ENCODE measurements at places on chromosomes 11 and 22. TPM values are rescaled to one million over a fixed set of nuclear protein-coding genes. Genes with fewer than 3 reads are reported as not detected.

DNA sequence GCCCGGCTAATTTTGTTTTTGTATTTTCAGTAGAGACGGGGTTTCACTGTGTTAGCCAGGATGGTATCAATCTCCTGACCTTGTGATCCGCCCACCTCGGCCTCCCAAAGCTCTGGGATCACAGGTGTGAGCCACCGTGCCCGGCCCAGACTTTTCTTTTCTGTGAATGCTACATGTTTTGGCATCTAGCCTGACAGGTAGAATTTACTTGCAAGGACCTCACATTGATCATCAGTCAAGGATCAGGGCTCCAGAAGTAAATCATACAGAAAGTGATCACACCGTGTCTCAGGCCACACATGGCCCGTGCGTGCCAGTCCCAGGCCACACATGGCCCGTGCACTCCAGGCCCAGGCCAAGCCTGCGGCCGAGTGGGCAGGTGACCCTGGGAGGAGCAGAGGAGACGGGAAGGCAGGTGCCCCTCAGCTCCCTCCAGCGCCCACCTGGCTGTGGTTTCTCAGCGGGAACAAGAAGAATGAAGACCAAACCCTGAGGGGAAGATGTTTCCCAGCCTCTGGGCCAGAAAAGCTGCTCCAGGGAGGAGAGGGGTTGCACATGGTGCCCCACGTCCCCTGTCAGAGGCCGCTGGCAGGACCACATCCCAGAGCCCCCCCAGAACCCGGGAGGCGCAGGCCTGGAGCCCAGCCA, 76.2 kb downstream of the BRD1 start:
- no peak overlapping the region for H3K4me3 ChIP-seq
- no peaks in the 10 kb centered on the region for H3K36me3 ChIP-seq
- H3K27ac ChIP-seq = no peak overlapping the region
- no peaks in the 10 kb centered on the region for H3K27me3 ChIP-seq

DNA sequence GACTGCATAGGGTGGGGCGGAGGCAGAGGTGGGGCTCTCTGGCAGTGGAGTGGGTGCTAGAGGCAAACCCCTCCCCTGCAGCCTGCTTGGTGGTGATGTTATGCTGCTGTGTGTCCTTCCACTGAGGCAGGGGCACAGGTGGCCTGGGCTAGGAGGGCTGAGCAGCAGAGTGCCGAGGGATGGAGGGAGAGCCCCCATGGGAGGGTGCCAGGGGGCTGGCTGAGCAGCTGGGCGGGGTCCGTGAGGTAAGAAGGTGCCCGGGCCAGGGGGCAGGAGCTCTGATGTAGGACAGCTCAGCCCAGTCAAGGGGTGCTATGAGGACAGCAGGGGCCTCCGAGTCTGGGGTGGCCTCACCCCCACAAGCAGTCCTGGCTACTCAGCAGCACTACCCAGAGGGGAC, 4.2 kb downstream of the CLDN5 start:
- peaks cover 18% of the 10 kb centered on the region for H3K4me1 ChIP-seq
- no peaks in the 10 kb centered on the region for H3K27me3 ChIP-seq
- H3K27ac ChIP-seq = no peak overlapping the region

GRCh38 chr11:76179147-76179546, 27.2 kb downstream of the WNT11 start:
- H3K4me3 ChIP-seq = no peak overlapping the region
- no peaks in the 10 kb centered on the region for H3K36me3 ChIP-seq
- H3K27ac ChIP-seq = no peak overlapping the region
- no peaks in the 10 kb centered on the region for H3K4me1 ChIP-seq
- DNase-seq = no peak
- no peaks in the 10 kb centered on the region for H3K27me3 ChIP-seq

GRCh38 chr11:133595998-133596590, 63.8 kb upstream of the OPCML start:
- H3K27me3 ChIP-seq = no peaks in the 10 kb centered on the region
- no peaks in the 10 kb centered on the region for H3K36me3 ChIP-seq
- no peaks in the 10 kb centered on the region for H3K4me1 ChIP-seq
- no peak overlapping the region for H3K27ac ChIP-seq
- DNase-seq = no peak
- H3K4me3 ChIP-seq = no peak overlapping the region

GRCh38 chr11:28903716-28904115, 795.5 kb downstream of the METTL15 start:
- H3K27ac ChIP-seq = no peak overlapping the region
- no peak for DNase-seq

DNA sequence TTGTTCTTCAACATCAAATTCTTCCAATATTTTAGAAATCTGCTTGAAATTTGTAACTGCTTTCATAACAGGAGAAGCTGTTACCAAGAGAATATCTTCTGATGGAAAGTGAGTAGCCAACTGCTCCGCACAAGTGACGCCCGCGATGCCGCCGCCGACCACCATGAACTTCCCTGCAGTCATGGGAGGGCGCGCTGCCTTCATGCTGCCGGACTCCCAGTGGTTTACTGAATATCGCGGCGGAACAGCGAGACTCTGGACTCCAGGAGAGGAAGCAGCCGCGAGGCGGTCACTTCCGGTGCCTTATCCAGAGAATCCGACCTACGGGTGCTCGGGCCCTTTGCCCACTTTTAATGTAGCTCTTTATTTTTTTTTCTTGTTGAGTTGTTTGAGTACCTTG, 190.6 kb downstream of the GUCY1A2 start:
- DNase-seq = no peak
- H3K36me3 ChIP-seq = no peaks in the 10 kb centered on the region
- no peak overlapping the region for H3K4me3 ChIP-seq
- no peaks in the 10 kb centered on the region for H3K4me1 ChIP-seq

GRCh38 chr22:17120281-17120680, 879 bp downstream of the TMEM121B start:
- no peaks in the 10 kb centered on the region for H3K36me3 ChIP-seq
- H3K4me3 ChIP-seq = no peak overlapping the region
- H3K4me1 ChIP-seq = peaks cover 54% of the 10 kb centered on the region
- DNase-seq = peak; percentile 47
- peaks cover 8% of the 10 kb centered on the region for H3K27me3 ChIP-seq

GRCh38 chr22:28812516-28812915, 12.1 kb upstream of the XBP1 start:
- H3K36me3 ChIP-seq = peaks cover 3% of the 10 kb centered on the region
- no peak for DNase-seq
- no peak overlapping the region for H3K4me3 ChIP-seq
- peak overlapping the region; percentile 64 for H3K27ac ChIP-seq
- H3K27me3 ChIP-seq = no peaks in the 10 kb centered on the region
- peaks cover 32% of the 10 kb centered on the region for H3K4me1 ChIP-seq

DNA sequence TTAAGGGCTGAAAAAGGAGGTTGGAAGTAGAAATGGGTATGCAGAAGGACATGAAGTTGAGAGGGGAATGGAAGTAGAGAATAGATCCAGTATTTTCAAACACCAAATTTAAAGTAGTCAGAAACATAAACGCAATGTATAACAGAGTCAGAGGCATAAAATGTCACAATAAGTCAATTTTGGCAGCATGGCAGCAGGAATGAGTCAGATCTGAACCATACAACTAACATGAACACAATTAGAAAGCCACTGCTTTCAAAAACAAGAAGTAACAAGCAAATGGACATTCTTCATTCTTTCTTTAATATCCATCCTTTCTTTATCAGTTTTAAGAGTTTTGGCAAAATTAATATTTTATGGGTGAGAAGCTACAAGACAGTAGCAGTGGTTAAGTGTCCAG, 2.5 kb downstream of the CHORDC1 start:
- peaks cover 9% of the 10 kb centered on the region for H3K36me3 ChIP-seq
- H3K4me3 ChIP-seq = peak overlapping the region; percentile 99
- H3K27ac ChIP-seq = no peak overlapping the region
- peaks cover 58% of the 10 kb centered on the region for H3K4me1 ChIP-seq

Gene IL10RA
- polyA plus RNA-seq = 666 TPM

- peaks cover 65% of the 10 kb centered on the region for H3K4me1 ChIP-seq
- peak overlapping the region; percentile 87 for H3K4me3 ChIP-seq
- no peaks in the 10 kb centered on the region for H3K27me3 ChIP-seq
These were observed 4.7 kb upstream of the NEAT1 start for GRCh38 chr11:65417702-65418430.

Gene ELFN2
- polyA plus RNA-seq = not detected

GRCh38 chr11:131677828-131678470, 307.5 kb downstream of the NTM start:
- H3K27ac ChIP-seq = no peak overlapping the region
- no peaks in the 10 kb centered on the region for H3K27me3 ChIP-seq
- no peaks in the 10 kb centered on the region for H3K36me3 ChIP-seq

Gene UPK2
- polyA plus RNA-seq = 0.21 TPM

Gene SMC1B
- polyA plus RNA-seq = not detected

GRCh38 chr11:121248496-121248895, 44.1 kb upstream of the SC5D start:
- H3K4me1 ChIP-seq = no peaks in the 10 kb centered on the region
- no peaks in the 10 kb centered on the region for H3K36me3 ChIP-seq
- peaks cover 7% of the 10 kb centered on the region for H3K27me3 ChIP-seq
- no peak overlapping the region for H3K27ac ChIP-seq
- no peak for DNase-seq

DNA sequence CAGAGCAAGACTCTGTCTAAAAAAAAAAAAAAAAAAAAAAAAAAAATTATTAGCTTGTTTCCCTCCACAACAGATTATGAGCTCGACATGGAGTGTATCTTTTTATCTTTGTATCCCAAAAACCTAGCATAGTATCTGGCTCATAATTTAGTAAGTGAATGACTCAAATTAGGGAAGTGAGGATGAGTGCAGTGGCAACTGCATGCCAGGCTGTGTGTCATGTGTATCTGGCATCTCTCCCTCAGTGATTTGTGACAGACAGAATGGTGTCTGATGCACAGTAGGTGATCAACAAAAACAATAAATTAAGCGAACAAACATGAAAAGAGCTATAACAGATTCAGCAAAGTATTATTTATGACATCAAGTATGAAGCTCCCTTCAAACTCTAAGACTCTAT, 7.2 kb downstream of the STK33 start:
- H3K27me3 ChIP-seq = peaks cover 11% of the 10 kb centered on the region
- H3K27ac ChIP-seq = no peak overlapping the region
- no peak for DNase-seq
- H3K36me3 ChIP-seq = no peaks in the 10 kb centered on the region
- H3K4me3 ChIP-seq = no peak overlapping the region

- no peaks in the 10 kb centered on the region for H3K27me3 ChIP-seq
- H3K27ac ChIP-seq = peak overlapping the region; percentile 96
- no peak for DNase-seq
- no peak overlapping the region for H3K4me3 ChIP-seq
- peaks cover 16% of the 10 kb centered on the region for H3K4me1 ChIP-seq
These were observed 1.4 kb downstream of the ZFPL1 start for GRCh38 chr11:65085446-65085845.

GRCh38 chr11:100910808-100911207, 218.8 kb downstream of the PGR start:
- no peaks in the 10 kb centered on the region for H3K27me3 ChIP-seq
- no peaks in the 10 kb centered on the region for H3K4me1 ChIP-seq
- no peaks in the 10 kb centered on the region for H3K36me3 ChIP-seq
- no peak for DNase-seq
- no peak overlapping the region for H3K4me3 ChIP-seq

Gene PIH1D2
- polyA plus RNA-seq = not detected

DNA sequence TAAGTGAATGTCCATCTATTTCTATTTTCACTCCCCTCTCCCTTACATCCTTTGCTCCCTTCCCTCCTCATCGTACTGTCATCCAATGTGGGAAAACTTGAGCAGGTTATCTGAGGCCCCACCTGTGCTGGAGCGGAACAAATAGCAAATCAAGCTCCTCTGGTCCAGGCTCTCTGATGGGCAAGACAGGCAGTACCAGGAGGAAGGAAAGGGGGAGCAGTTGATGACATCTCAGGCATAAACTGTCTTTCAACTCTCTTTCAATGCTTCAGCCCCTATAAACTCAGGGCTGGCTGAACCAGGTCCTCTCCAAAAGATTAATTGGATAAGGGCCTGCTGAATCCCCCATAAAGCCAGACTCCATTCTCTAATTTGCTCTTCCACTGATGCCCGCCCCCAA, 1.5 kb upstream of the CCKBR start:
- H3K36me3 ChIP-seq = no peaks in the 10 kb centered on the region
- no peak overlapping the region for H3K4me3 ChIP-seq
- peaks cover 59% of the 10 kb centered on the region for H3K27me3 ChIP-seq
- H3K27ac ChIP-seq = no peak overlapping the region
- no peak for DNase-seq

Gene SLC15A3
- not detected for polyA plus RNA-seq

Gene RAB3IL1
- polyA plus RNA-seq = not detected

Gene CXCR5
- polyA plus RNA-seq = 3.9 TPM

- H3K36me3 ChIP-seq = no peaks in the 10 kb centered on the region
- DNase-seq = no peak
- H3K27me3 ChIP-seq = no peaks in the 10 kb centered on the region
- peaks cover 43% of the 10 kb centered on the region for H3K4me1 ChIP-seq
- no peak overlapping the region for H3K27ac ChIP-seq
These were observed 105.2 kb downstream of the MAML2 start for GRCh38 chr11:96237766-96238266.

- no peak overlapping the region for H3K27ac ChIP-seq
- no peak for DNase-seq
- H3K27me3 ChIP-seq = no peaks in the 10 kb centered on the region
- no peaks in the 10 kb centered on the region for H3K36me3 ChIP-seq
- no peak overlapping the region for H3K4me3 ChIP-seq
- H3K4me1 ChIP-seq = no peaks in the 10 kb centered on the region
These were observed 525.5 kb downstream of the SOX6 start for GRCh38 chr11:15830741-15831428.

DNA sequence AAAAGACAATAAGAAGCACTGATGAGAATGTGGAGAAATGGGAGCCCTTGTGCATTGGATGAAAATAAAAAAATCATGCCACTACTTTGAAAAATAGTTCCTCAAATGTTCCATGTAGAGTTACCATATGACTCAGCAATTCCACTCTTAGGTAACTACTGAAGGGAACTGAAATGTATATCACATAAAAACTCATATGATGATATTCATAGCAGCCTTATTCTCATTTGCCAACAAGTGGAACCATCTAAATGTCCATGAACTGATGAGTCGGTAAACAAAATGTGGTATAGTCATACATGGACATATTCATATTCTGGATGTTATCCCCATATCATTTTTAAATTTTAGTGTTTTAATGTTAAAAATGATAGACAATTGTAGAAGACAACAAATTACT, 3.5 kb downstream of the KRTAP5-9 start:
- DNase-seq = no peak
- H3K36me3 ChIP-seq = no peaks in the 10 kb centered on the region
- H3K27ac ChIP-seq = no peak overlapping the region
- no peaks in the 10 kb centered on the region for H3K4me1 ChIP-seq
- H3K27me3 ChIP-seq = no peaks in the 10 kb centered on the region

Measured in CD4-positive, CD25-positive, alpha-beta regulatory T cell (primary cell).